ENCODE measurements at places on chromosomes 11 and 22.

- H3K27me3 ChIP-seq: peaks cover 5% of the 10 kb centered on the region
- H3K36me3 ChIP-seq: no peaks in the 10 kb centered on the region
- no peak for DNase-seq
- no peak overlapping the region for H3K27ac ChIP-seq
Observed at GRCh38 chr11:96424693-96425092, 34.9 kb downstream of the JRKL start.

- no peaks in the 10 kb centered on the region for H3K4me1 ChIP-seq
- H3K27me3 ChIP-seq: no peaks in the 10 kb centered on the region
- no peak overlapping the region for H3K27ac ChIP-seq
- DNase-seq: no peak
- no peak overlapping the region for H3K4me3 ChIP-seq
- H3K36me3 ChIP-seq: no peaks in the 10 kb centered on the region
Observed at GRCh38 chr11:59842316-59842715, 3.0 kb downstream of the CBLIF start.

DNA sequence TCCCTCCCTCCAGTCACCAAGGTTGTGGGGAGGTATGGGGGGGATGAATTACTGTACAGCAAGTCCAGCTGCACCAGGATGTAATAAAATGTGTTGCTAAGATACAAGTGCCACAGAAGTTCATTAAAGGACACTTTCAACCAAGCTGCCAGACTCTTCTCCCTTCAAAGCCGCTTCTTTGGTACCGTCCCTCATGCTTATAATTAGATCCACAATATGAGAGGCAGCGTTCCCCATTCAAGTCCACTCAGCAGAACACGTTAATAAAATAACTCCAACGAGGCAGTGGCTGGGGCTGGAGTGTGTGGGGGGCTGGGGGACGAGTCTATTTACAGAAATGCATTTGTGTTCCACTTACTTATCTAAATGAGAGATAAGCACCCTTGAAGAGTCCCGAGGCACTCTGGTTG, 14.7 kb downstream of the PHF21B start:
- H3K4me1 ChIP-seq: no peaks in the 10 kb centered on the region
- no peak for DNase-seq

- no peaks in the 10 kb centered on the region for H3K27me3 ChIP-seq
- peak overlapping the region; percentile 97 for H3K27ac ChIP-seq
- H3K4me1 ChIP-seq: peaks cover 12% of the 10 kb centered on the region
- no peak for DNase-seq
- peak overlapping the region; percentile 87 for H3K4me3 ChIP-seq
Observed at GRCh38 chr22:31754813-31755212, 994 bp downstream of the DEPDC5 start.

DNA sequence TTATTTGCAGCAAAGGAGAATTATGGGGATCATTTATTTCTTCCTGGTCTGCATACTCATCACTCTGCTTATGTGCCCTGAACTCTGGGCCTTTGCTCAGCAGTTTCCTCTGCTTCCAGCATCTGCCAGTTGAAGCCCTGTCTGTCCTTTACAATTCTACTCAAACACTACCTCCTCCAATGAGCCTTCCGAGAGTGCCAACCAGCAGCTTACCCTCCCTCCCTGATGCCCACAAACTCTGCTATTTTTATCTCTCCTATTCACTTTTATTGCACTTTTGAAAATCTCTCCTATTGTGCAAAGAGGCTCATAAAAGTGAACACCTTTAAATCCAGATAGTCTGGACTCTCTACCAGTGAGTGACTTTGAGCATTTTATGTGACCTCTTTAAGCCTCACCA, 3.6 kb upstream of the ME3 start:
- H3K27me3 ChIP-seq: no peaks in the 10 kb centered on the region
- no peaks in the 10 kb centered on the region for H3K36me3 ChIP-seq
- DNase-seq: no peak
- no peak overlapping the region for H3K27ac ChIP-seq

DNA sequence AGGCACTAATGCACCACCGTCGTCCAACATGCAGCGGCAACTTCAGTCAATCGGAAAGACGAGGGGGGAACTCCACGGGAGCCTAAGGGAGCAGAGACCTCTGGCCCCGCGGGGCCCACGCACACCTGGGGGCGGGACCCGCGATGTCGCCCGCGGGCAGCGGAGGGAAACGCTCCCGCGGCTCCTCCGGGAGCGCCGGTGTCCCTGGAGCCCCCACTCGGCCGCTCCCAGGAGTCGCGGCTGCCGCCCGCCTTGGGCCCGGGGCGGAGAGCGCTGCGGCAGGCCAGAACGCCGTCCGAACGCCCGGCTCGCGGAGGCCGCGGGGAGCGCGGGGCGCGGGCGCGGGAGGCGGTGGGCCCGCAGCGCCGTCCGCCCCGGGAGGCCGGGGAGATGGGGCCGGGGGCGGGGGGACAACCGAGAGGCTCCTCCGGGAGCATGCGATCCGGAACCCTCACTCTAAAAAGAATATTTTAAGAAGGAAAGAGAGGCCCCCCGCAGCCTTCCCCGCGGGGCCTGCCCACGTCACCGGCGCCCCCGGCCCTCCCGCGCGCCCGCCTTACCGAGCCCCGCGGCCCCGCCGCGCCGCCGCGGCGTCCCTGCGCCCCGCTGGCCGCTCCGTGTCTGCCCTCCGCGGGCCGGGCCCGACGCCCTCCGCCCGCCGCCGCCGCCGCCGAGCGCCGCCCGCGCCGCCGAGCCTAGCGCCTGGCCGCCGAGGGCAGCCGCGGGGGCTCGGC, 86.6 kb upstream of the ARHGAP32 start:
- DNase-seq: no peak
- peak overlapping the region; percentile 74 for H3K27ac ChIP-seq
- no peaks in the 10 kb centered on the region for H3K36me3 ChIP-seq
- no peaks in the 10 kb centered on the region for H3K27me3 ChIP-seq
- no peaks in the 10 kb centered on the region for H3K4me1 ChIP-seq

- H3K27me3 ChIP-seq: no peaks in the 10 kb centered on the region
- H3K36me3 ChIP-seq: no peaks in the 10 kb centered on the region
- H3K27ac ChIP-seq: no peak overlapping the region
- no peak for DNase-seq
Observed at GRCh38 chr11:76623884-76624419, 46.6 kb downstream of the LRRC32 start.

GRCh38 chr22:32859743-32860142, 58.2 kb downstream of the TIMP3 start:
- H3K27ac ChIP-seq: no peak overlapping the region
- no peak overlapping the region for H3K4me3 ChIP-seq
- H3K4me1 ChIP-seq: no peaks in the 10 kb centered on the region
- no peaks in the 10 kb centered on the region for H3K27me3 ChIP-seq
- no peaks in the 10 kb centered on the region for H3K36me3 ChIP-seq

- H3K27me3 ChIP-seq: no peaks in the 10 kb centered on the region
- H3K4me1 ChIP-seq: no peaks in the 10 kb centered on the region
- no peaks in the 10 kb centered on the region for H3K36me3 ChIP-seq
Observed at GRCh38 chr11:75031771-75032549, 43.2 kb downstream of the NEU3 start.

DNA sequence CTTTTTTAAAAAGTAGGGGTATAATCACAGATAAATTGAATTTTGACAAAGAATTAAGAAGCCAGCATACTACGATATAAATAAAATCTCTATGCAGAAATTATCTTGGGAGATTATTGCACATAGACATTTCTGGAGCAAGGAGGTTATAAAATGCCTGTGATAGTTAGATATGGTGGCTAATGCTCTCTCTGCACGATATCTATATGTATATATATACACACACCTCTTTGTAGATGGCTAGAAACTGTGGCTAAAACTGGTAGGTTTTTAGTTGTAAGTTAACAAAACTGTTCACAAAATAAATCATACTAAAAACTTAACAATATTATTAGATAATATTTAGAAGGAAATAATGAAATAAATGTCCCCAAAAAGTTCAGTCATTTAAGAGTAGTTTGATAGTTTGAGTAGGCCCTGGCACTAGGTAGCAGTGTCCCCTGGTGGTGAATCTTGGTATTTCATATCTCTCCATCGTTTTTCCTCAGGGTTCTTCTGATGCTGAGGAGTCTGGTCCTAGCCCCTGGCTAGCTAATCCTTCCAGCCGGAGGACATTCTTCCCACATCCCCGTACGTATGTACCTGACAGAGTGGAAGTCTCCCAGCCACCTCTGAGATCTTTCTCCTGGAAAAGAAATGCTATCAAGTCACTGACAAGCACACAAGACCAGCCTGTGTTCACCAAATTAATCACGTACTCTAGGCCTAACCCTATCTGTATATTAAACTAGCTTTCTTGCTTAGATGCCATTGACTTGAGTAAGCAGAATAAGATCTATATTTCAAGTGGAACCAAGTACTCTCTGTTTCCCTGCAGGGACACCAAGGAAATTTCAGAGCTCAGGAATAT, 32.2 kb downstream of the ART5 start:
- no peak overlapping the region for H3K27ac ChIP-seq
- H3K27me3 ChIP-seq: no peaks in the 10 kb centered on the region
- H3K4me3 ChIP-seq: no peak overlapping the region
- no peaks in the 10 kb centered on the region for H3K4me1 ChIP-seq
- H3K36me3 ChIP-seq: no peaks in the 10 kb centered on the region
- DNase-seq: no peak

- no peak overlapping the region for H3K4me3 ChIP-seq
- no peaks in the 10 kb centered on the region for H3K4me1 ChIP-seq
- H3K27ac ChIP-seq: no peak overlapping the region
- H3K27me3 ChIP-seq: no peaks in the 10 kb centered on the region
- no peak for DNase-seq
- H3K36me3 ChIP-seq: no peaks in the 10 kb centered on the region
Observed at GRCh38 chr11:33151399-33151798, 9.9 kb downstream of the CSTF3 start.

GRCh38 chr11:12854829-12855228, 154.3 kb upstream of the RASSF10 start:
- no peak overlapping the region for H3K27ac ChIP-seq
- H3K36me3 ChIP-seq: no peaks in the 10 kb centered on the region
- H3K4me3 ChIP-seq: no peak overlapping the region
- no peaks in the 10 kb centered on the region for H3K27me3 ChIP-seq
- no peak for DNase-seq
- H3K4me1 ChIP-seq: no peaks in the 10 kb centered on the region

GRCh38 chr11:22742157-22742613, 75.8 kb downstream of the GAS2 start:
- H3K27me3 ChIP-seq: no peaks in the 10 kb centered on the region
- no peaks in the 10 kb centered on the region for H3K4me1 ChIP-seq
- H3K36me3 ChIP-seq: no peaks in the 10 kb centered on the region
- no peak overlapping the region for H3K27ac ChIP-seq

DNA sequence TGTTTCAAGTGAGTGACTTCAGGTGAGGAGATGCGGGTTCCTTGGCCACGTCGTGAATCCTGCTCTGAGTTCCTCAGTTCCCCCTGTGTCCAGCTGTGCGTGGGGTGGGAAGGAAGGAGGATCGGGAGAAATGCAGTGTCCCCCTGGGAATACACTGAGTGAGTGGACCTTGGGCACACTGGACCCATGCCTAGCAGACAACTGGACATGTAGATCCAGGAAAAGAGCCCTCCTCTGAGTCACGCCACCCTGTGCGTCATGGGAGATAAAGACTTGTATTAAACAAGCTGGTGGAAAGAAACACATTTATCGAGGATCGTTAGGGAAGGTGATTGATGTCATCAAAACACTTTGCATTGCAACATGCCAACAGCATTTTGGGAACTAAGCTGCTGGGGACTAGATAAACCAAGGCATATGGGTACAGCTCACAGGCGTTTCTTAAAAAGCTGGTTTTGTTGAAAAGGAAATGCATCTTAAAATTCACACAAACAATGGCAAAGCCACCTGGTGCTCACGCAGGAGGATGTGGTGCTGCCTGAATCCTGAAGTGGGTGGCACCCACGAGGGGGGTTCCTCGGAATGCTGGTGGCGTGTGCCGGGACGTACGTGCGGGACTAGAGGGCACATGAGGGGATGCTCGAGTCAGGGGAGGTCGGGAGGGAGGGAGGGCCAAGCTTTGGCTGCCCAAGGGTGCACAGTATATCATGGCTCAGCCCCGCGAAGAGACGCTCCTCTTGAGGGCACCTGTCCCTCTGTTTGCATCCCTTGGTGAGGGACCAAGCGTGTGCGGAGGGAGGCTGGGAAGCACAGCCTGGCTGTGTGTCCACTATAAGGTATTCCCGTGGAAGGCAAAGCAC, 303.5 kb downstream of the TBC1D22A start:
- no peaks in the 10 kb centered on the region for H3K4me1 ChIP-seq
- no peaks in the 10 kb centered on the region for H3K27me3 ChIP-seq
- H3K27ac ChIP-seq: no peak overlapping the region
- no peak overlapping the region for H3K4me3 ChIP-seq

GRCh38 chr11:44229624-44230023, 80.3 kb downstream of the ALX4 start:
- no peak for DNase-seq
- H3K4me1 ChIP-seq: no peaks in the 10 kb centered on the region
- no peaks in the 10 kb centered on the region for H3K36me3 ChIP-seq
- no peak overlapping the region for H3K27ac ChIP-seq
- H3K27me3 ChIP-seq: no peaks in the 10 kb centered on the region

DNA sequence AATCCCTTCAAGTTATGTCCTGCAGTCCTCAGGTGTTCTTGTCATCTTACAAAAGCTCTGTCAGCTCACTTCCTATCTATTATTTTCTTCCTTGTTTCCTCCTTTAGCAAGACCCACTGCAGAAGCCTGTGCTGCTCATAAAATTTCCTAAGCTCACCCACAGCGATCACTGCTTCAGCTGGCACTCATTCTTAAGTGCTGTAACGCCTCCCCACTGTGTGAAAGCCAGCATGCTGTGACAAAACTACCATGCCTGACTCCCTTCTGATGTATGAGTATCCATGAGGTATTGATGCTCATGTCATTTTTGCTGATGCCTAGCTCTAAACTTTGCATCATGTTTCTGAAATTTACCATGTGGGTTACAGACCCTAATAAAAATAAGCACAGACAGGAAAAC, 41.5 kb upstream of the CNTN5 start:
- H3K27ac ChIP-seq: no peak overlapping the region
- no peaks in the 10 kb centered on the region for H3K4me1 ChIP-seq
- H3K4me3 ChIP-seq: no peak overlapping the region
- no peaks in the 10 kb centered on the region for H3K36me3 ChIP-seq
- no peaks in the 10 kb centered on the region for H3K27me3 ChIP-seq

DNA sequence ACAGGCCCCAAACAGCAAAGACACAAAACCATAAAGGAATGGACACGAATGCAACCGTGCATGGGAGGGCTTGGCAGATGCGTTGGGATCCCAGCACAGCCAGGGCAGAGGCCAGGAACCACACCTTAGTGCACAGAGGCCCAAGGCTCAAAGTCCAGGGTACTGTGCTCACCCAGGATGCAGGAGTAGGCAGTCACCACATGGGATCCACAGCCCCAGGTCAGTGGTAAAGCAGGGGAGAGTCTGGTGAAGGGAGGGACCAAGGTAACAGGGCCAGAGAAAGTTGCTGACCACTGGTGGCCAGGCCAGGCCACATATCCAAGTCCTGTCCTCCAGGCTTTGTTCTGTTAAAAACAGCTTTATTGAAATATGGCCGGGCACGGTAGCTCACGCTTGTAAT, 6.5 kb upstream of the CERK start:
- H3K27me3 ChIP-seq: peaks cover 10% of the 10 kb centered on the region
- no peak for DNase-seq
- no peak overlapping the region for H3K27ac ChIP-seq
- H3K4me3 ChIP-seq: no peak overlapping the region
- H3K4me1 ChIP-seq: no peaks in the 10 kb centered on the region
- no peaks in the 10 kb centered on the region for H3K36me3 ChIP-seq

GRCh38 chr22:49295465-49295743, 532.3 kb downstream of the BRD1 start:
- H3K4me1 ChIP-seq: no peaks in the 10 kb centered on the region
- no peaks in the 10 kb centered on the region for H3K36me3 ChIP-seq
- H3K27ac ChIP-seq: no peak overlapping the region
- H3K4me3 ChIP-seq: no peak overlapping the region
- no peaks in the 10 kb centered on the region for H3K27me3 ChIP-seq

- H3K36me3 ChIP-seq: no peaks in the 10 kb centered on the region
- H3K27ac ChIP-seq: peak overlapping the region; percentile 23
- H3K4me3 ChIP-seq: no peak overlapping the region
Observed at GRCh38 chr11:27350511-27350910, 12.5 kb downstream of the CCDC34 start.
